ENCODE measurements at places on chromosomes 4 and X.

DNA sequence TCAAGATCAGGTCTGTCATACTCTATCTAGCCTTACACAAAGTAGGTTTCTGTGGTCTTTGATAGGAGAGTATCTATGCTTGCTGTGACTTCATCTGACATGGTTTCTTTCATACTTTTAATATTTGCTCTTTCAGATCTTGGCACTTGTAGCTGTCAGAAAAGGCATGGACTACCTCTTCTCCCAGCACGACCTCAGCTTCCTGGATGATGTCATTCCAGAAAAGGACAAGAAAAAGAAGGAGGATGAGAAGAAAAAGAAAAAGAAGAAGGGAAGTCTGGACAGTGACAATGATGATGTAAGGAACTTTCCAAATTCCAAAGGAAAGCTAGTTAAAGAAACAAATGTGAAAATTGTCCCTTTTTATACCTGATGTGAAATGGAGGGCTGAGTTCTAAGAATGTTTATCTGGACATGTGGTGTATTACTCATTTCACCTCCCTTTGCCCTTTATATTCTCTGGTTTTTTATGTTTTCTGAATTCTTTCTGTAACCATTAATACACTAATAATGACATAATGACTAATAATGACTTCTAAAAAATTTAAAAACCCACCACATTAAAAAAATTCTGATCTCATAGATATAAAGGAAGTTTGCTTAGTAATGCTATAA, 221.2 kb downstream of the SLC4A4 start:
- no peak for DNase-seq

DNA sequence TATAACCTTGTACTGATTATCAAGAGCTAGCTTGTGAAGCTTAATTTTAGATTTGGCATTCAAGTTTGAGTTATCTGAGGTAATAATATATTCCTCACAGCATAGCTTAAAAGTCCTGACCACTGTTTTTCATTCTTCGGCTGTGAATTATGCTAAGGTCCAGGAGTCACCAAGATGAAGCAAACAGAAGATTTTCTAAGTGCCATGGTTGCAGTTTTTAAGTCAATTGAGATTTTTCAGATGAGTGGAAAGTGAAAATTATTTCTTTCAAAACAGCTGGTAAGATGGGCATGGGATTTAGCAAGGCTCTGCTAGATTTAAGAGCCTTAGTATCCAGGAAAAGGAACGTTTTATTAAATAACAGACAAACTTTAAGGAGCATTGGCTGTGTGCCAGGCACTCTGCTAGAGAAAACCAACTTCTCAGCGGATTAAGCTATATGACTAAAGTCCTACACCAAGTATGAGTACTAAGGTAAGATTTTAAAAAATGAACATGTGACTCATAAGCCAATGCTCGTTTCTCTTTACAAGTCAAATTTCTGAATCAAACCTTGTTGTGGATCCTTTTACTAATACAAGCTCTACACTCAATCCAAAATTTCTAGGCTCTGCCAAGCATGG, 149.9 kb upstream of the IL15 start:
- DNase-seq = no peak

DNA sequence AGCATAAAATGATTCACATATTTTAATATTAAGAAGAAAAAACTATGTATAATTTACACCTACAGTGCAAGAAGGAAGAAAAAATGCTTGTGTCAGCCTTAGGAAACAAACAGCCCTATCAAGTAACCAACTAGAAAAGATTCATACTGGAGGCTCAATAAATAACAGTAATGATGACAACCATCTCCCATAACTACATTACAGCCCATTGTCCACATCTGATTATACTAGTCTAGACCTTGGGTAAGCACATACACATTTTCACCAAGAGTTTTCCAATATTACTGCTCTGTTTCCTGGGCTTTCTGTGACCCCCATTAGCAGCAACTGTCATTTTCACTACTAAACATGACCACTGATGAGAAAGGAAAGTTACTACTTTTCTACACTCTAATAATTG, 169.7 kb downstream of the MAB21L2 start:
- no peak for DNase-seq

- DNase-seq = no peak
Observed at GRCh38 chr4:138790706-138791340, 224.8 kb upstream of the NOCT start.

GRCh38 chr4:48546336-48546735, 56.3 kb downstream of the ZAR1 start:
- no peak for DNase-seq

- no peak for DNase-seq
Observed at GRCh38 chr4:39305912-39306677, 60.1 kb downstream of the RFC1 start.

GRCh38 chr4:25839687-25840086, 23.1 kb downstream of the SEL1L3 start:
- DNase-seq = no peak

GRCh38 chr4:14070289-14070880, 442.9 kb upstream of the BOD1L1 start:
- DNase-seq = no peak

GRCh38 chrX:38992441-38993096, 191.3 kb downstream of the MID1IP1 start:
- DNase-seq = no peak

DNA sequence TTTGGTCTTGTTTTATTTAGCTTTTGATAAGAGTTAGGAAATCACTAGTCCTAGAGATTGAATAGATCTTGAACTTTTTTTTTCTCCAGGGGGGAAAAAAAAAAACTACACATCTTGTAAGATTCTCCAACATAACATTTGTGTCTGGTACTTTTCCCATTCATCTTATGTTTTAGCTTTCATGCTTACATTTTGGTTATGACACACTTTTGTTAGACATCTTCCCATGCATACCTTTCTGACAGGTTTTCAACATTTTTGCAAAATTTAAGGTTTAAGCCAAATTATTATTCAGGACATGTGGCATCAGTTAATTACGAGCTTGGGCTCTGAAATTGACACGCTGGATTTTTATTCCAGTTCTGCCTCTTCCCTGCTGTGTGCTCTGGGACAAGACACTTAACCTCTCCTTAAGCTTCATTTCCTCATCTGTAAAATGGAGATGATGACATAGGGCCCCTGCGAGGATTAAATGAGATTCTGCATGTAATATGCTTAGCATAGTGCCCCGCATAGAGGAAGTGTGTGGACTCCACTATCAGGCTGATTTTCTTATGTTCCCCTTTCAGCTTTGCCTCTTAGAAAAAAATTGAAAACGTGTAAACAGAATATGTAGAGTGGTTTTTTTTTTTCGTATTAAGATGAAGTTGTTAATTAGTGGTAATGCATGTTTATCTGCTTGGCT, 5.3 kb downstream of the KIT start:
- no peak for DNase-seq

GRCh38 chrX:65034292-65034667, 58.0 kb upstream of the ZC4H2 start:
- DNase-seq = no peak

GRCh38 chr4:17109126-17109525, 210.7 kb upstream of the LDB2 start:
- DNase-seq = no peak

DNA sequence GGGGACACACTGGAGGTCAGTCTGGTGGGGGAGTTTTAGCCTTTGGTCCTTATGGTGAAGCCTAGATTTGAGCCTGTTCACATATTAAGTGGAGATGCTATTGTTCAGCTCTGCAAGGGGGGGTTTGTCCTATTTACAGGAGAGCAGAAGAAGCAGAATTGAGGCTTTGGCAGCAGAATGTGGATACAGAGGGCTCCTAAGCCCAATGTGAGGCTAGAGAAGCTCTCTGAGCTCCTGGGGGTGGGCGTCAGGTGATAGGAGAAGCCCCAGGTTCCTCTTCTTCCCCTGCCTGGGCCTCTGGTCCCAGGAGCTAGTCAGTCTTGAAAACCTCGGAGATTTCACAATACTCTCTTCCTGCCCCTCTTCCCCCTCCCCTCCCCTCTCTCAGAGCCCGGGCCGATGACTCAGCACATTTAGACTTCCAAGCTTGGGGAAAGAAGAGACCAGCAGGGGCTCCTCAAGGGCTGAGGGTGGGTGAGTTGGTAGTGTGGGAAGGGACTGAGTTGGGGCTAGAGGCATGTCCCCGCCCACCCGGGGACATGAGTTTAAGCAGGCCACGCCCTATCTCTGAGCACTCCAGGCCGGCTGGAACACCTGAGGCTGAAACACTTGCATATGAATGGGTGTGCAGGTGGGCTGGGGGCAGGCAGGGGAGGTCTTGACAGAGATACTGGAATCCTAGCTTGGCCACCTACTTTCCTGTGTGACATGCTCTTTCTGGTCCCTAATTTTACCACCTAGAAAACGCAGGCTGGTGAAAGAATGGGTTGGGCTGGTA, 3.4 kb downstream of the TFE3 start:
- DNase-seq = peak; percentile 12

- DNase-seq = peak; percentile 31
Observed at GRCh38 chrX:39152106-39152649, 350.9 kb downstream of the MID1IP1 start.

- no peak for DNase-seq
Observed at GRCh38 chr4:108738003-108738706, 24.7 kb downstream of the ETNPPL start.

- DNase-seq = no peak
Observed at GRCh38 chr4:27791640-27792039, 931.0 kb downstream of the STIM2 start.

- no peak for DNase-seq
Observed at GRCh38 chr4:118758293-118758692, 73.1 kb downstream of the METTL14 start.

- DNase-seq = no peak
Observed at GRCh38 chrX:68369559-68369958, 63.7 kb downstream of the OPHN1 start.

GRCh38 chrX:8204169-8204935, 33.3 kb upstream of the VCX2 start:
- no peak for DNase-seq

GRCh38 chr4:15400981-15401671, 26.7 kb upstream of the C1QTNF7 start:
- peak; percentile 39 for DNase-seq

- peak; percentile 8 for DNase-seq
Observed at GRCh38 chr4:6362896-6363295, 93.2 kb downstream of the WFS1 start.

DNA sequence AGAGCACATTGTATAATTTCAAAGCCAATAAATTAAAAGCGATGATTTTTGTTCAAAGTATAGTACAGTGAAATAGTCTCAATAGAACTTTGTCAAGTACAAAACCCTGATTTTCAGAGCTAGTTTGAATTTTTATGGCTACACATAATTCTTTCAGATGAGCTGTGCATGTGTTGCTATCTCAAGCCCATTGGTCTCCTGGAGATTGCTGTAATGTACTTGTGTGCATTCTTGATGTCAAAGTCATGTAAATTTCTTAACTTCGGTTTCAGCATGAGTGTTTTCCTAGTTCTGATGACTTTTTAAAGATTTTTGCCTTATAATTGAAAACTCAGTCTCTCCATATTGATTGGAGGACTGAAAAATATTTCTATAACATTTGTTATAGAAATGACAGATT, 200.8 kb downstream of the CEP135 start:
- no peak for DNase-seq

GRCh38 chr4:72442715-72443114, 126.3 kb downstream of the ADAMTS3 start:
- DNase-seq = no peak

GRCh38 chr4:153332936-153333335, 11.6 kb upstream of the MND1 start:
- no peak for DNase-seq

GRCh38 chr4:1243451-1244080, 5.4 kb downstream of the CTBP1 start:
- no peak for DNase-seq
